ENCODE measurements at places on chromosomes 5 and 9.

GRCh38 chr5:141150224-141150992, 551 bp downstream of the PCDHB6 start:
- DNase-seq: no peak

DNA sequence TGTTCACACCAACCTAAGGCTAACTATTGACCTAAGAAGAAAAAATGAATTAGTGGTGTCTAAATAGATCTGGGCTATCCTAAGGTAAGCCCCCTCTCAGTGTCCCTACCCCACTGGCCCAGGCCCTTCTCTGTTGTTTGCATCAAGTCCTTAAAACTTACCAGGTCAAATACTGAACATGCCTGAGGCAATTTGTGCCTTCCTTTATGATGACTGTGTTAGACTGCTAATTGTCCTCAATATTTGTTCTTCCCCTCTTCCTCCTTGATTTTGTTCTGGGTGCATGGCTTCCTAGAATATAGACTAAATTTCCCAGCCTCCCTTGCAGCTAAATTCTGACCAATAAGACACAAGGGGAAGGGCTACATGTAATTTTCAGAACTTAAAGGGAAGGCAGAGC, 199.9 kb downstream of the ADAMTS12 start:
- DNase-seq: no peak

DNA sequence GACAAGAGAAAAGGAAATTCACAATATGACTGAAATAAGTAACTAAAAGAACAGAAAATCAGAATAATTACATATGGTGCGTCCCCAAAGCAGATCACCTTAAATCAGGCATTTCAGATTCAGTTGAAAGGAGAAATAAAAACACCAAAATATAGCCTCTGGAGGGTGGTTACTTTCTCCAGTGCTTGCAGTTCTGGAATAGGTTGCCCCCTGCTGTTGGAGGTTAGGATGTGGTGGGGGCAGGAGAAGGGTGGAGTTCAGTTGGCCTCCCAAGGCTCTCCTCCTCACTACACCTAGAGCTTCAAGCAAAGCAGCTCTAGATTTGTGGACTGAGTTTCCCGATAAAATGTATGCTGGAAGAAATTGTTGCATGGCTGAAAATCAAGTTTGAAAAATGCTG, 338.2 kb upstream of the TLE4 start:
- no peak for DNase-seq

DNA sequence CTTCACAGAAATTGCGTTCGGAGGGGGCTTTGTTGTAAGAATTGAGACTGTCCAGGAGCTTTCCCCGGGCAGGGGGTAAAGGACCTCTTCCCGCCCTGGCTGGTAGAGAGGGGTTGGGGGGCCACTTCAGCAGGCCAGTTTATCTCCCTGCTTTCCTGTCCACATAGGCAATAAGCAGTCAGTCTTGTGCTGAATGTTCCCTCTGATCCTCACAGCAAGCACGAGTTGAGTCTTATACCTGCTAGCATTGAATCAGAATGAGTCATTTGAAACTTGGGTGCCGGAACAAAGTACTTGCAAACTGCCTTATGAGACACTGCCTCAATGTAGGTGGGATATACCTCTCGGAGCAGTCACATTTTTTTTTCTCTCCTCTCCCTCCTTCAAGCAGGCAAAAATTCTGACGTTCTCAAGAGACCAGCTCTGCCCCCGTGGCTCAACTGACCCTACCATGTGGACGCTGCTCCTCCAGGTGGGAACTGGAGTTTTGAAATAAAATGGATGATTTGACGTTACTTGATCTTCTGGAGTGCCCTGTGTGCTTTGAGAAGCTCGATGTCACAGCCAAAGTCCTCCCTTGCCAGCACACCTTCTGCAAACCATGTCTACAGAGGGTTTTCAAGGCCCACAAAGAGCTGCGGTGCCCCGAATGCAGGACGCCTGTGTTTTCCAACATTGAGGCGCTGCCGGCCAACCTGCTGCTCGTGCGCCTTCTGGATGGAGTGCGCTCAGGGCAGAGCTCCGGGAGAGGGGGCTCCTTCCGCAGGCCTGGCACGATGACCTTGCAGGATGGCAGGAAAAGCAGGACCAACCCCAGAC, 1.3 kb downstream of the SH3RF2 start:
- DNase-seq: no peak

DNA sequence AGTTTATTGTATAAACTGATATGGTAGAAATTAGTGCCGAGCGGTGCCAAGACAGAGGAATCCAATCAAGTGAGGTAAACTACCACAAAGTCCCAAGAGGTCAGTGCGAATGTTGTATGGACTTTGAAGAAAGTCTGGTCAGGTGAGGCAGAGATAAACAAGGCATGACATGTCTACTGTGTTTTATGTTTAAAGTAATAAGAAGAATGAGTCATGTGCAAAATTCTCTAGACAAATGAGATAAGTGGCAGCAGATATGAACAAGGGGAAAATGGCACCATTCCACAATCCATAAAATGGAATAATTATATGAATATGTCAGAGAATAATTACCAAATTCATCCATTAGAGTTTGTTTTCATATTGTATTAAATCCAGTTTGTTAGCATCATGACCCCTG, 364.1 kb upstream of the CCNH start:
- no peak for DNase-seq

GRCh38 chr5:168658394-168658793, 79.2 kb upstream of the PANK3 start:
- no peak for DNase-seq

All from stimulated activated CD4-positive, alpha-beta T cell treated with anti-CD3 and anti-CD28 coated beads, TNF-alpha, amount 100 ng/mL, for 24 hours (primary cell).